ENCODE measurements at places on chromosomes 5 and 9.

GRCh38 chr5:19258686-19259085 is 729.3 kb downstream of the CDH18 start:
- DNase-seq, result no peak

GRCh38 chr9:17669206-17669605 is 90.3 kb downstream of the SH3GL2 start:
- DNase-seq, result no peak

GRCh38 chr9:72751541-72751940 is 201.3 kb downstream of the ALDH1A1 start:
- DNase-seq, result no peak

DNA sequence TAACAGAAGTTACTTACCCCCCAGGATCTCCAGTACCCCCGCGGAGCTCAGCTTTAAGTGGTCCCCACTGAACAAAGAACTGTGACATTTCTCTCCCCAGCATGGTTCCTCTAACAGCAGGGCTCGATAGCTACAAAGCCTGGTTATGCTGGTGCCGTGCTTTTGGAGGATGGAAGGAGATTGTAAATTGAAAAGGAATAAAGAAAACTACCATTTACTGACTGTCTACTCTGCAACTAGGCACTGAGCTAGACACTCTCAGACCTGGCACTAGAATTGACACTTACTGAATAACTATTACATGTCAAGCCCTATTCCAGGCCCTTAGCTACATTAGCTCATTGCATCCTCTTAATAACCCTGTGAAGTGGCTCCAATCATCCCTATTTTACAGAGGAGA is 145.3 kb downstream of the TTLL11 start:
- no peak for DNase-seq

DNA sequence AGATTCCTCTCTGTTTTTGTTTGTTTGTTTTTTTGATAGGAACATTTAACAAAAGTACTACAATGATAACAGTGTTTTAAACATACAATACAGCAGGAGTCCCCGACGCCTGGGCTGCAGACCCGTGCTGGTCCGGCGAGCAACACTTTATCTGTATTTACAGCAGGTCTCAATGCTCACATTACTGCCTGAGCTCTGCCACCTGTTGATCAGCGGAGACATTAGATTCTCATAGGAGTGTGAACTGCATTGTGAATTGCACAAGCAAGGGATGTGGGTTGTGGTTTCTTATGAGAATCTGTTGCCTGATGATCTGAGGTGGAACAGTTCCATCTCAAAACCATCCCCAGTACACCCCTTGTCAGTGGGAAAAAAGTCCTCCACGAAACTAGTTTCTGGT is 1068.5 kb upstream of the CDH10 start:
- DNase-seq, result no peak

DNA sequence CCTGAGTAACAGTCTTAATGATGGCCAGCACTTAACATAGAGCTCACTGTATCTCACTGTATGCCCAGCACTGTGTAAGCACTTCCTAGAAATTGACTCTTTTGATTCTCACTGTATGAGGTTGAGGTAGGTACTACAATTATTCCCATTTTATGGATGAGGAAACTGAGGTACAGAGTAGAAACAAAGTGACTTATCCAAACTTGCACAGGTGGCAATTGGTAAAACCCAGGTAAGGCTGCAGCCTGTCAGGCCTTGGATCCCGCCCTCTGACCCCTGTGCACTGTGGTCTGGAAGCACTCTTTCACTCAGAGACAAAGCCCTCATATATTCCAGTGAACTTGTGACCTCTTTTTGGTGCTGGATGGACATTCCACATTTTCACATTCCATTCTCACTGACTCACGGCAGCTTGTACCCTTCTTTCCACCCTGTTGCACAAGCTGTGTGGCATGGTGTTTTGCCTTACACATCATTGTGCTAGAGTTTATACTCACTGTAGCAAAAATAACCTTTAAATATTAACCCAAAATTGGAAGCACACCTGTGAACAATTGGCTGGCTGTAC is 21.7 kb downstream of the ANKRD55 start:
- peak; percentile 92 for DNase-seq

DNA sequence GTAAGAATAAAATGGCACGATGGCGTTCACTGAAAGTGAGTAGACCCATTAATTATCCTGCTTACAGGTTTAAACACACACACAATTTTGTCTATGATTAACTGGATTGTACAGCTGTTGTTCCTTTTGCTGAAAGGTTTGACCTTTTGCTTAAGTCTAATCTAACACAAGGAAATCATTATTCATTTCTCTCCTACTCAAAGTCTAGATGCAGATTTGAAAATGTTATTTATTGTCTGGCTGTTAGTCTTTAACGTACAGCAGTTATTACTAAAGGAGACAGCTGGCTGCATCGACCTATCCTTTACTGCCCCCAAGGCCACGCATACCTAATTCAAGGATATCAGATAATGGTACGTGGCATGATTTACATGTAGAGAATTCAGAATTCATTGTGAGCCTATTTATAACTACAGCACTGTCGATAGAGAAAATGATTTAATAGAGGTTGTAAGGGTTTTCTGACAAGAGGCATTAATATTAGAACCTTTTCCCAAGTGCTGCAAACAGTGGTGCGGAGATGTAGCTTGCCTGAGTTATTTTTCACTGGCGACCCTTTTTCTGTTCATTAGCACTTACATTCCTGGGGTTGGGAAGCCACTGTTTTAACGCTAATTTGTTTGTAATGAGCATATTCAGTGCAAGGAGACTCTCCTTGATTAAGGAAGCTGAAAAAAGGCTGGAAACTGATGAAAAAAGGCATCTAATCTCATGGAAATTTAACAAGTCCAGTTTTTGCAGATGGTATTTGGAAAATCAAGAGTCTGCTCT is 368.4 kb upstream of the GRAMD2B start:
- DNase-seq, result no peak

DNA sequence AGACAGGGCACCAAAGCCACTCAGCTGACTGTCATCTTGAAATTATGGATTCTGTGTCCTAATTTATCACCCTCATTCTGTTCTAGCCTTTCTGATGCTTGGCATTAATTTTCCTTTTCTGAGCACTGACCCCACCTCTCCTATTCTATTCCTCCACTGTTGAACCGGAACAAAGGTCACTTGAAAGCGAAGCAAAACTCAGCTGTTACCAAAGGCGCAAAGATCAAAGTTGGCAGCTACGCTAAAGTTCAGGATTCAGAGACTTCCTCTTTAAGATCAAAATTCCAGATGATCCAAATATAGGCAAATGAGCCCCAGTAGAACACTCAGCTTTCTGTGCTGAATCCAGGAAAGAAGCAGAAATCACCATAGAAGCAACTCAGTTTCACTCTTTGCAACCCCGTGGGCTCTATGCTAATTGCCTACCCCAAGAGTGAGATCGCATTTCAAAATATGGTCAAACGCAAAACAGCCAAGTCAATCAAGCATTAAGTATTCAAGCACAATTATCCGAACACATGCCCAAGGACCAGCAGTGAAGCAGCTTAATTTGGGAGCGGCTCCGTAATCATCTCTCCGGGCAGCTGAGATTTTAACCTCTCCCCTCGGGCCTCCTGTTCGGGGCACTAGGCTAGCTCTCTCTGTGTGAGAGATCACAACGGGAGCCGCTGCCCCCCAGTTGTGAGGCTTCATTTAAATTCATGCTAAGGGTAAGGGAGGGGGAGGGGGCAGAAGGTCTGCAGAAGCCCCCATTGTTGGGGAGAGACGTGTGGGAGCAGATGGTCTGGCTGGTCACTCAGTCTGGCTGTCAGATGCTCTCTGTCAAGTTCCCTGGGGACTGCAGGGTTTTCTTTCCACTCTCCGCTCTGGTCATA is 288.6 kb downstream of the ELAVL2 start:
- DNase-seq, result no peak

- no peak for DNase-seq
Observed at GRCh38 chr5:170256571-170256970, 23.8 kb downstream of the C5orf58 start.

GRCh38 chr9:87223392-87224246 is 274.0 kb upstream of the DAPK1 start:
- peak; percentile 40 for DNase-seq

GRCh38 chr9:98185611-98186171 is 6.7 kb downstream of the CORO2A start:
- no peak for DNase-seq

GRCh38 chr9:106035806-106036205 is 341.5 kb downstream of the TMEM38B start:
- no peak for DNase-seq

DNA sequence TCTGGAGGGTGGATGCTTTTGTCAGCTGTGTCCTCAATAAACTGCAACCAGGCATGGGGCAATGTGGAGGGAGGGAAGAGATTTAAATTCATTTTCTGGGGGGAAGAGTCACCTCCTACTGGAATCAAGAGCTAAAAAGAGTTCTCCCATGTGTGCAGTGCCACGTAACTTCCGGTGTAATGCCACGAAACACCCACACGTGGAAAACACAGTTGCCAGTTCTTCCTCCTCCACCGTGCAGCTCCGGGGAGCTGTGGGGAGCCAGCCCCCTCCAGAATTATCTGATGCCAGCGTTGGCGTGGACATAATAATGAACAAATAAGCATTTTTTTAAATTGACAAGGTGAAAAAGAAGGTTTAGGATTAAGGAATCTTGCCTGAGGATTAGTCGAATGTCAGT is 32.1 kb upstream of the MED10 start:
- DNase-seq, result no peak

DNA sequence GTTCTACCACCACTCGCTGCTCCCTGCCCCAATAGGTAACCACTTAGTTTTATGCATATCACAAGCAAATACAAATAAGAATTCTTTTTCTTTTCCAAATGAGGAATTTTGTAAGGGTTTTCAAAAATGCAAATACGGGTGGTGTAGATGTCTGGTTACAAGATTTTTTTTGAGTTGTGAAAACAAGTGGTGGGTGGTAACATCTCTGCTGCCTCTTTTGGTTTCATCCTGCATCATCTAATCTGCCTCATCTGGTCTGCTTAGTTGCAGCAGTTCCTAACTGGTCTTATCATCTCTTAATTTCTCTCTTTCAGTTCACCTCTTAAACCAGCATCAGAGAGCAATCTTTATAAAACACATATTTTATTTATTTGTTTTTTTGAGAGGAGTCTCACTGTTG is 5.3 kb downstream of the NFX1 start:
- DNase-seq, result no peak

DNA sequence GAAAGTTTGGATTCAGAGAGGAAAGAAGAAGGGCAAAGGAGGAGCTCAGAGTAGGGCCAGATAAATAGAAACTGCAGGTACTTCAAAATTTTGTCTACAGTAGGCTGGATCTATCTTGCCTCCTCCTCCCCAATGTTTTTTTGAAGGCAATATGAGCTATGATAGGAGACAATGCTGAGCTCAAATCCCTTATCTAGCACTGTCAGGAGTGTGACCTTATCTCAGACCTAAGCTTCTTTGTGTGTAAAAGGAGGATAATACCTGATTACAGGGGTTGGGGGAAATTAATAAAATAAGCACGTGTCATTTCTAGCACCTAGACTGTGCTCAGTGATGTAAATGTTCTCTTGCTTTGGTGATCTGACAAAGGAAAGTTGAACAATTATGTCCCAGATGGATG is 137.8 kb upstream of the CD180 start:
- no peak for DNase-seq

DNA sequence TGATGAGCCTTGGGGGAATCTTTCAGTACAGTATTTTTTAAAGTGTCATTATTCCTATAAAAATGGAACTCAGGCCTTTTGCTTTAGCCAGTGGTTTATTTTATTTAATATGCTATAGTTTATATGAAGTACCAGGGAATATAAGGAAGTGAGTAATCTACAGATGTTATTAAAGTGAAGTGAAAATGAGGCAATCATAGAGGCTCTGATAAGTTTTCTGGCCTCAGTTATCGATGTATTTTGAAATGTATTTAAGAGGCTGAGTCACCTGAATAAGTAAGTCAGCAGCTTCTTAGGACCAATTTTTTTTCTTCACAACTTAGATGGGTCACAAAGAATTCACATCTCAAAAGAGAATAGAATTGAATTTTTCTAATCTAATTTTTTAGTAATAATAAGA is 829.0 kb downstream of the DNAH5 start:
- no peak for DNase-seq

- no peak for DNase-seq
Observed at GRCh38 chr5:147434049-147434448, 75.8 kb downstream of the DPYSL3 start.

GRCh38 chr9:73148447-73148937 is 3.2 kb upstream of the ANXA1 start:
- peak; percentile 70 for DNase-seq
